Osteoblast (primary cell): ENCODE measurements at places on chromosomes 5 and 9.
A peak's percentile ranks its signal among the peaks of the same experiment; 100 is the strongest.

- DNase-seq: peak; percentile 76
Observed at GRCh38 chr5:13976867-13977830, 32.7 kb upstream of the DNAH5 start.

- DNase-seq: no peak
Observed at GRCh38 chr9:92270511-92270910, 23.0 kb downstream of the IARS1 start.

- no peak for DNase-seq
Observed at GRCh38 chr9:3823842-3824475, 298.2 kb upstream of the RFX3 start.

DNA sequence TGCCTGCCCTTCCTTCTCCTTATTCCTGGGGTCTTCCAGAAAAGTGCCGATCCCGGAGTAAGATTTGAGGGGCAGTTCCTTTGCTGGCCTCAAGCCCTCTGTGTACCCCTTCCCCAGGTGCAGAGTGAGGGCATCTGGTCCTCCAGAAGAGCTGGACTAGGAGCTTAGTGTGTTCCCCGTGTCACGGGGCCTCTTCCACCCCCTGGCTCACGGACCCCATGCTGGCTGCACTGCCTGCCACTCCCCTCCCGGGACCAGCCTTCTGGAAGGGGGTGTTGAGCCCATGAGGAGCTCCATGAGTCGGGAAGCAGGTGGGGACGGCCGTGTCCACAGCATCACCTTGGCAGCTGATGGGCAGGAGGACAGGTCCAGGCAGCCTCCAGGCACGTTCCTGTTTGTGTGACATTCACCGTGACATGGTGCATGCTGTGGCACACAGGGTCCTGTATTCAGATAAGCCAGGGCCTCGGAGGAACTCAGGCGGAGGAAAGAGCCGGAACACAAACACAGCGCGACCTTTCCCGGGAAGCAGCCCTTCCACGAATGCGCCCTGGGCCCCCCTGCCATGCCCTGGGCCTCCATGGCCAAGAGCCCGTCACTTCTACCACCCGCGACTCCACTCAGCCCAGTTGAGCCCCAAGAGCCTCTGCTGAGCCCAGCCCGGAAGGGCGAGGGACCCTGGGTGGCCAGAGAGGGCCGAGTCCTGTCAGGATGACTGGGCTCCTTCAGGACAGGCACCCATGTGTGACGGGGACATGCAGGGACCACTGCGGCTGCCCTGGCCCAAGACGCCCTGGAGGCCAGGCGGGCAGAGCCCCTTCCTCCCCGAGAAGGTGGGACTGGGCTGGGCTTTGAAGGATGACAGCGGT is 5.9 kb upstream of the LCN1 start:
- peak; percentile 62 for DNase-seq

GRCh38 chr5:158609333-158610050 is 490.2 kb downstream of the EBF1 start:
- no peak for DNase-seq

- no peak for DNase-seq
Observed at GRCh38 chr5:111337133-111337532, 112.9 kb downstream of the CAMK4 start.

DNA sequence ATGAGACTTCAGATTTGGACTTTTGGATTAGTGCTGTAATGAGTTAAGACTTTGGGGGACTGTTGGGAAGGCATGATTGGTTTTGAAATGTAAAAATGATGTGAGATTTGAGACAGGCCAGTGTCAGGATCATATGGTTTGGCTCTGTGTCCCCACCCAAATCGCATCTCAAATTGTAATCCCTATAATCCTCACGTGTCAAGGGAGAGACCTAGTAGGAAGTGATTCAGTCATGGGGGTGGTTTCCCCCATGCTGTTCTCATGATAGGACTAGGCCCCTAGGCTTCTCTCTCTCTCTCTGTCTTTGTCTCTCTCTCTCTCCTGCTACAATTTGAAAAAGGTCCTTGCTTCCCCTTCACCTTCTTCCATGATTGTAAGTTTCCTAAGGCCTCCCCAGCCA is 473.3 kb upstream of the CD180 start:
- no peak for DNase-seq

DNA sequence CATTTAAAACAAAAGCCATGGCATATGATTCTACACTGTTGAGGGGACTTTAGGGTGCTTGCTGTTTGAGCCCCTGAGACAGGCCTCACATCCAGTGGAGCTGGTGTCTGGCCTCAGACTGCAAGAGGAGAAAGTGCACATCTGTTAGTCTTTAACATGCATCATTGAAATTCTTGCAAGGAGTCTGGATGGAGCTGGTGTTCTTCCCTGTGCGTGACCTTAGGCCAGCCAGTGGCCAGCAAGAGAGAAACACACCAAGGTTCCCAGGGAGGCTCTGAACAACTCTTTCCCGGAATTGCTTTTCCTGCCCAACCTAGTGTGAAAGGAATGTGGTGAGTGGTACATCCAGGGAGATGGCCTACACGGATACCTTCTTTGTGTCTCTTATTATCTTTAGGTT is 282.8 kb upstream of the TNC start:
- DNase-seq: no peak

- DNase-seq: peak; percentile 98
Observed at GRCh38 chr9:129175825-129176633, 2.0 kb downstream of the IER5L start.

- DNase-seq: no peak
Observed at GRCh38 chr5:66248874-66249273, 104.8 kb downstream of the SREK1 start.

- DNase-seq: no peak
Observed at GRCh38 chr9:95810814-95811213, 64.7 kb upstream of the ERCC6L2 start.
